ENCODE measurements at places on chromosomes 13 and 19. TPM values are rescaled to one million over a fixed set of nuclear protein-coding genes. Genes with fewer than 3 reads are reported as not detected.

Gene CEACAM16
- total RNA-seq, result not detected

Gene DIAPH3
- total RNA-seq, result not detected

Gene F10
- total RNA-seq, result 6.1 TPM

Gene ZNF552
- total RNA-seq, result 7.1 TPM

Gene OR7D2
- total RNA-seq, result not detected

Gene MYO16
- 0.27 TPM for total RNA-seq

Gene SIGLEC11
- not detected for total RNA-seq

Gene ZNF296
- total RNA-seq, result 0.41 TPM

Gene LGALS14
- total RNA-seq, result not detected

Gene ZSCAN4
- total RNA-seq, result not detected

Gene LMTK3
- not detected for total RNA-seq

Gene SOX1
- not detected for total RNA-seq

Gene ZIK1
- total RNA-seq, result 5.4 TPM

Gene PRKCSH
- 98.0 TPM for total RNA-seq

Gene ZNF235
- 6.6 TPM for total RNA-seq

Gene SLITRK1
- 0.36 TPM for total RNA-seq

Gene HOOK2
- total RNA-seq, result 11.1 TPM

Gene ZNF100
- total RNA-seq, result 7.8 TPM

Gene FCAR
- 0.49 TPM for total RNA-seq

Gene RASL11A
- 21.7 TPM for total RNA-seq

Gene NLRP5
- total RNA-seq, result not detected

Gene KRTDAP
- not detected for total RNA-seq

Gene CCDC169
- total RNA-seq, result 3.0 TPM

Gene RFPL4AL1
- total RNA-seq, result not detected

Gene KCNK6
- 6.6 TPM for total RNA-seq

Gene NUP58
- total RNA-seq, result 32.4 TPM

Gene ARL11
- 1.8 TPM for total RNA-seq

Gene NAPSA
- total RNA-seq, result not detected

Gene CGB8
- total RNA-seq, result not detected

Gene CXCL17
- total RNA-seq, result not detected

Gene GPC5
- 2.9 TPM for total RNA-seq

Gene PCP2
- not detected for total RNA-seq

Gene NDUFB7
- 520 TPM for total RNA-seq

Gene WDR88
- not detected for total RNA-seq

Gene LGALS7B
- total RNA-seq, result not detected

Gene KLK13
- total RNA-seq, result not detected

Gene PEG3
- 18.5 TPM for total RNA-seq

Gene GNG8
- total RNA-seq, result not detected

Gene ZNF607
- total RNA-seq, result 4.6 TPM

Gene TPT1
- total RNA-seq, result 3,556 TPM

Gene FLT1
- total RNA-seq, result 6.6 TPM

Gene DCT
- 0.41 TPM for total RNA-seq

Gene RFX2
- 17.1 TPM for total RNA-seq

Gene LHFPL6
- total RNA-seq, result 69.2 TPM

Gene KANK2
- 1,171 TPM for total RNA-seq

Gene RINL
- 3.5 TPM for total RNA-seq

Gene BRME1
- 3.6 TPM for total RNA-seq

Gene MEF2B
- total RNA-seq, result not detected

Gene HIPK4
- total RNA-seq, result 0.14 TPM

Gene S1PR4
- 1.9 TPM for total RNA-seq

Gene CGB1
- not detected for total RNA-seq

Gene IGFL2
- total RNA-seq, result not detected

Data from sigmoid colon (tissue), 7 donors.